ENCODE measurements at places on chromosomes 11 and 22.

DNA sequence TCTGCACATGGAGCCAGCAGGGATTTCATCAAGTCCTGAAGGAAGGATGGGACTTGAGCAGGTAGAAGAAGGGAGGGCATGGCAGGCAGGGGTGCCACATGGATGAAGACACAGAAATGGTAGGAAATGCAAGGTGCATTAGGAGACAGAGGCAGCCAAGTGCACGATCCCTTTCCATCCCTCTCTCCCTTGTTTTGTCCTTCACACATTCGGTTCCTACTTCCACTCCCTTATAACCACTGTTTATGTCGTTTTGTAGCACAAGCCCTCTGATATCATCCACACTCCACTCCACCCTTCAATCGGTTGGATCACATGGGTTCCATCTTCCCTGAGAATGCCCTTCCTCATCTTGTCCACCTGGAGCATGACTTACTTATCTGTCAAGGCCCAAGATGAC, 35.2 kb downstream of the IFT27 start:
- no peak for DNase-seq

GRCh38 chr11:87870086-87870485, 305.2 kb downstream of the RAB38 start:
- no peak for DNase-seq

DNA sequence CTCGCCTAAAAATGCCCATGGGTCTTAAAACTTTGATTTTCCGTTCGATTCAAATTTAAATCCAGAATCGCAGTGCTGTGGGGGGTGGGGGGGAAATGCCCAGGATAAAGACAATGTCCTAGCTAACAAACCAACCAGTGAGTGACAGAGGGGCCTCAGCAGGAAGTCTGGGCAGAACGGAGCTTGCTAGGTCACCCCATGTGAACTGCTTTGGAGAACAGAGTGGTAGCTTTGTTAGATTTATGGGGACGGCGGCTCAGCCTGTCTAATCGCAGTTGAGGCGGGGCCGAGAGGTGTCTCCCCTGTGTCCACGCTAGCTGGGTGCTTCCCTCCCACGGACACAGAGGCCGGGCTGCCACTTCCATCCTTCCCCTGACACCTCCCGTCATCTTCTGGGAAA, 243.9 kb downstream of the CTTN start:
- no peak for DNase-seq

GRCh38 chr11:61267437-61267841, 26.5 kb downstream of the PGA5 start:
- DNase-seq: no peak

- DNase-seq: no peak
Measured at GRCh38 chr11:76641905-76642304, 28.6 kb downstream of the LRRC32 start.

DNA sequence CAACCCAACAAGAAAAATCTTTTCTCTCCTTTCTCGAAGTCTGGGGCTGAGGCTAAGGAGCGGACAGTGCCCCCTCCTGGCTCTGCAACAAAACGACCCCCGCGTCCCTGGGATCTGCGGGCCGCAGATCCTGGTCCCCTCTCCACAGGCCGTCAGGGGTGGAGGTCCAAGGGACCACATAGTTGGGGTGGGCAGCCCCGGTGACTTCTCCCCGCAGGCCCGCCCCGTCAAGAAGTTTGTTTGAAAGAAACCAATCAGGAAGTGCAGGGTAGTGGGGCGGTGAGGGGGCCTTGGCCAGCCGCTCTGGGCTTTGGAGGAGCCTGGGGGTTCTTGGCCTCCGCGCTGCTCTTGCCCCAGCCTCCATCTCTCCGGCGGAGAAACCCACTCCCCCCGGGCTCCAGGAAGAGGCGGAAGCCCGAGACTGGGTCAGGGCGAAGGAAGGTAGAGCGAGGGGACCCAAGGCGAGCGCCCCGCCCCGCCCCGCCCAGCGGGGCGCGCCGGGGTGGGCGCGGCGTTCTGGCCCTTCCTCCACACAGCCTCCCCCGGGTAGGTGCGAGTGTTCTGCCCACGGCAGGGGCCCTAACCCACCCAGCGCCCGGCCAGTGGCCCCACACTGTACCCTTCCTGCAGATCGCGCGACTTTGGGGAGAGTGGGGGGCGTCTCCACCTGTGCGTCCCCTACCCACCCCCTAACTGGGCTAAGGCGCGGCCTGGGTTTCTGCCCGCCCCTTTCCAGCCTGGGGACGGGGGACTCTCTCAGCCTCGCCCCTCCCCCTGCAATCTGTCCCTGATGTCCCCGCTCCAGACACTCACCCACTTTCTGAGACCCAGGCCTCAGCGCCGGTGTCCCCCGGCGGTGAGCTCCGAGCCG, 1.3 kb downstream of the TP53I11 start:
- DNase-seq: no peak

DNA sequence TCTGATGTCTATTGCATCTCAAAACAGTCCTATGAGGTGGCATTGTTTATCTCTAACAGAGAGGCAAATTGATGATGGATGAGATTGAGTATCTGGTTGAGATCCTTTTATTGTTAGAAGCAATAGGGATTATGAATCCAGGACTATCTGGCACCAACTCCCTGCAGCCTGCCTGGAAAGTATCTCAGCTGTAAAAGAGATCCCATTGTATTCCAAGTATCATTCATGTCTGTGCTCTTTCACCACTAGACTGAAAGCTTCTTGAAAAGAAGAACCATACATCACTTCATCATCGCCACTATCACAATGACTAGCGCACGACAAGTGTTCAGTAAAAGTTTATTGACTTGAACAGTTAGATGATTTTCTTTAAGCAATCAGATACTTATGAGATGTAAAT, 41.9 kb upstream of the PCF11 start:
- DNase-seq: no peak

DNA sequence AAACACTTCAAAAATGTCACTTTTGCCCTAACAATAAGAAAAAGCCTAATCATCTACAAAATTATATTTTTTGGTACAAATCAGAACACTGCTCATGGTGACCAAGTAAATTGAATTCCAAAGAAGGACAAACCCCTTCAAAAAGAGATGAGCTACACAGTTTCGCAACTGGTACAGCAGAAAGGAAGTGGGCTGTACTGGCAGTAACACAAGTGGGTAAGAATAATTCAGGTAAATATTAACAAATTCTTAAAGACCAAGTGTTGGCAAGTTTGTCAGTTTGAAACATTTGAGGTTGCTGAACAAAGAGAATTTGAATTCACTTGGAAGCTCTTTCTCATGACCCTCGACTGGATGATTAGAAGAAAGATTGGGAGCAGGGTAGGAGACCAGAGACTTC, 35.5 kb downstream of the MSANTD4 start:
- DNase-seq: no peak
